ENCODE measurements at places on chromosomes 13 and 19. TPM values are rescaled to one million over a fixed set of nuclear protein-coding genes. Genes with fewer than 3 reads are reported as not detected.

F10 gene
- polyA plus RNA-seq = 59.4 TPM

CYSLTR2 gene
- 0.15 TPM for polyA plus RNA-seq

ZNF546 gene
- 2.6 TPM for polyA plus RNA-seq

DNA sequence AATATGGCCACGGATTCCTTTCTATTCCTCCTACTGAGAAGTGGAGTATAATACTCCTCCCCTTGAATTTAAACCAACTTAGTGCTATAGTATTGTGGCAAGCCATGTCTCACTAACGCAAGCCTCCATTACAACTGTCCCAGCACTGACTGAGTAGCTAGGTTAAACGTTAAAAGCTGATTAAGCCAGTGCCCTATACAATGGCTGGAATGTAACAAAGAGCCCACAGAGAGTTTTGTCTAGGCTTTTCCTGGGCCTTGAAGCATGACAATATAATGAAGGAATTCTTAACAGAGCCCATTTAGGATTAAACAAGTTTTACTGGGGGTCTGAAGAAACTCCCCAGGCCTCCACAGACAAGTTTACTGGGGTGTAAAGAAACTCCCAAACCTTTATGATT, 254.5 kb upstream of the DACH1 start:
- no peak for DNase-seq

DNA sequence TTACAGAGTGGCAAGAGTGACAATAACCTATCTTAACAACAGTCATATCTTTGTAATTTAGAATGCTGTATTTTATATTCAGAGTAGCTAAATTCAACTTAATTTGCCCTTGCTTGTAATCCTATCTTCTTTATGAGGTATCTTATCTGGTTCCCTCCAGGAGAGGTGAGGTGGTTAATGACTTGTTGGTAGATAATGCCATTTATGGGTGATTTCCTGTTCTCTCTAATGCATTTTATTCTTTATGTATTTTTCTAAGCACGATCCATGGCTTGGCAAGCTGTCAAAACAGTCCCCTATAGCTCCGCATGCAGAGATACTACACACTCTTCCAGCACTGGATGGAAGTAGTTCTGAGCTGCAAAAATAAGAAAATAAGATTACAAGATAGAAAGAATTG, 267.9 kb downstream of the LMO7 start:
- DNase-seq = no peak

GRCh38 chr19:38340927-38341326, 5.3 kb downstream of the CATSPERG start:
- DNase-seq = no peak
